ENCODE measurements at places on chromosomes 1 and 21. TPM values are rescaled to one million over a fixed set of nuclear protein-coding genes. Genes with fewer than 3 reads are reported as not detected.

Gene TCP10L
- 0.35 TPM for polyA plus RNA-seq

Gene RSPH1
- polyA plus RNA-seq = not detected

Gene S100A3
- not detected for polyA plus RNA-seq

Gene LCE1C
- polyA plus RNA-seq = not detected

Gene SHISAL2A
- polyA plus RNA-seq = 7.1 TPM

Gene ASCL5
- not detected for polyA plus RNA-seq

Gene PBX1
- polyA plus RNA-seq = not detected

Gene ALX3
- not detected for polyA plus RNA-seq

Gene NUP210L
- polyA plus RNA-seq = 0.06 TPM

Gene SMIM11
- polyA plus RNA-seq = 30.2 TPM

Gene OPN3
- 24.4 TPM for polyA plus RNA-seq

- DNase-seq = peak; percentile 61
Measured at GRCh38 chr1:154784924-154785531, 85.1 kb downstream of the KCNN3 start.

GRCh38 chr1:67052741-67053534, 1.0 kb downstream of the SLC35D1 start:
- peak; percentile 30 for DNase-seq

DNA sequence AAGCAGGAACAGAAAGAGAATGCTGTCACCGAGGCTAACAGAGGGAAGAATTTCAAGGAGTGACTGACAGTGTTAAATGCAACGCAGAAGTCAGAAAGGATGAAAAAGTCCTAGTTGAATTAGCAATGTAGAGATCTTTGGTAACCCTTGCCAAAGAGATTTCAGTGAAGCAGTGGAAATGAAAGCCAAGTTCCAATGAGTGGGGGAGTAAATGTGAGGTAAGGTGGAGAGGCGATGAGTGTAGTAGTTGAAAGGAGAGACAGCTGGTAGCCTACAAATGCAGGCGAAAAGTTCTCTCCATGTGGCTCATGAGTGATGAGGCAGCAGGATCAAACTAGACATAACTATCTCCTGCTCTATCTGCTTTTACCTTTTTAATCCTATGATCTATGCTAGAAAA, 74.6 kb upstream of the IPO9 start:
- DNase-seq = no peak

DNA sequence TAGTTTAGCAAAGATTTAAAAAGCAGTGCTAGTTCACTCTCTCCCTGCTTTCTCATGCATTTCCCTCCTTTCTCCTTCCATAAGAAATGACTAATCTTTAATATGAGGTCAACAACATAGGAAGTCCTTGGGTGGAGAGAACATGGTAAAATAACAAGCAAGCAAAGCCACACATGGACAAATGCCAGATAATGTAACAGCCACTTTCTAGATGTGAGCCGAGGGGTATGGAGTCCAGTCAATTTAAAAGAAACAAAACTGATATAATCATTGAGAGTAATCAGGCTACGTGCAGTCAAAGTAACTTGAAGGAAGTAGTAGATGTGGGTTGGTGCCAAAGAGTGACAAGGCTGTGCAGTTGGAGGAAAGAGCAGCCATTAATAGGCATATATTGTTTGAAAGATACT, 69.6 kb downstream of the DUSP10 start:
- no peak for DNase-seq

DNA sequence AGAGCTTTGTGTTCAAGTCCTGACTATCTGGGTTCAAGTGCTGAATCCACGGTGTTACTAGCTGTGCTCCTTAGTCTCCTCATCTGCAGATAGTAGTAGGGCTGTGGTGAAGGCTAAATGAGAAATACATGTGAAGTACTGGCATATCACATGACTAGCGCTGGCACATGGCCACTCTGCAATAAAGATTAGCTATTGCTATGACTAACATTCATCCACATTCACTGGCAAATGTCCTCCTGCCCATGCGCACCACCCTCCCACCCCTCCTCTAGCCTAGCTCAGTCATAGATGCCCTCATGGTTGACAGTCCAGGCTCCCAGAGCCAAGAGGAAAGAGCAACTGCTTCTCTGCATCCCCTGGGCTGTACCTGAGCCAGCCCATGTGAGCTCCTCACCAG, 8.5 kb upstream of the COL8A2 start:
- DNase-seq = no peak

GRCh38 chr1:15945832-15946448, 30.0 kb downstream of the ZBTB17 start:
- DNase-seq = no peak

GRCh38 chr1:162233066-162233465, 143.6 kb downstream of the SPATA46 start:
- DNase-seq = no peak

- no peak for DNase-seq
Measured at GRCh38 chr21:28712411-28712810, 280.3 kb downstream of the LTN1 start.

DNA sequence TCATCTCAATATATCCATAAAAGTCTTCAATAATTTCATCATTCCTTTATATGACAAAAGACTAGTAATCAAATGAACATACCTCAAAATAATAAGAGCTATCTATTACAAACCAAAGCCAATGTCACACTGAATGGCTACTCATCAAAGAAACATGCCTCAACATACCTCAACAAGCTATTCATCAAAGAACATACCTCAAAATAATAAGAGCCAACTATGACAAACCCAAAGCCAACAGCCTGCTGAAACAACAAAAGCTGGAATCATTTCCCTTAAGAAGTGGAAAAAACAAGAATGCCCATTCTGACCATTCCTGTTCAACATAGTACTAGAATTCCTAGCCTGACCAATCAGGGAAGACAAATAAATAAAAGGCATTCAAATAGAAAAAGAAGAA, 1373.7 kb downstream of the BRINP3 start:
- DNase-seq = no peak

DNA sequence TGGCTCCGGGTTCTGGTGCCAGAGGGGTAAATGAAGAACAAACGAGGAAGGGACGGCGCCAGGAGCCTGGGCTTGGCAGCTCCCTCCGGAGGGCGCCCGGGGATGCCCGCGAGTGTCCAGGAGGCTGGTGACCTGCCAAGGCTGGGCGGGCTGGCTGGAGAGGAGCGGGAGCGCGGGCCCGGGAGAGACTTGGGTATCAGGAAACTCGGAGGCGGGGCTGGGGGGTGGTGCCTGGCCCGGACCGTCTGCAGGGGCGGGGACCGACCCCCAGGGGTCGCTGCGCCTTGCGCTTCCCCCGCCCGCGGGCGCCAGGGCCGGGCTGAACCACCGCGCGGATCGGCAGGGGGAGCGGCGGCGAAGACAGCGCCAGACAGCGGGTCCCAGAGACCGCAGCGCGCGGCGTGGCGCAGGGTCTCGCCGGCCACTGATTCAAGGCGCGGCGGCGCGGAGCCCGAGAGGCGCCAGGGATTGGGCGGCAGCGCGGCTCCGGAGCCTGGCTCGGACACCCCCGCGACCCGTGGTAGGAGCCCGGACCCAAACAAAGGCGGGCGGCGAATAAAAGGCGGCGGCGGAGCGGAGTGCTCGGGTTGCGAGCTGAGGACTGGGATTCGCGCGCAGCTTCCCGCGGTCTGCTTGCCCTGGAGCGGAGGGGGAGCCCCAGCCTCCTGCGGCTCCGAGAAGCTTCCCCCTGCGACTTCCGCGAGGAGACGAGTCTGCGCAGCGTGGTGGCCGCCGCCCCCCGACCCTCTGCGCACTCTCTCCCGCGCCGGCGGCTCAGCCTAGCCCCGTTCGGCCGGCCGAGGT, at the start of gene DISP3:
DISP3 (plus strand) TSS at position 585 of the 804 bp plus-strand sequence. CDS start 21,838 bp downstream, outside the sequence.
- DNase-seq = peak; percentile 69

- DNase-seq = no peak
Measured at GRCh38 chr1:11806307-11806936, 431 bp downstream of the CLCN6 start.

DNA sequence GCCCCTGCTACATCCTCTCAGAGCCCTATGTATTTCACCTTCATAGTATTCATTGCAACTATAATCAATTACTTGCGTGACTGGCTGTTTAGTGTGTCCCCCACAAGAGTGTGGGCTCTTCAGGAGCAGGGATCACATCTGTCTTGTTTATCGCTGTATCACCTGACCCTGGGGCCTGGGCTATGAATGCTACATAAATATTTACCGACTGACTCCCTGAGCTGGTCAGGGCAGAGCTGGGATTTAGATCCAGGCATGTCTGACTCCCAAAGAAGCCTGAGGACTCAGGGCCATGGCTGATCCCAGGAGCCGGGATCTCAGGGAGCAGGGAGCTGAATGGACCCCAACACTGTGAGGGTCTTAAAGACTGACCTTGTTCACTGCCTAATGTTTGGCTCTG, 49.7 kb downstream of the AHDC1 start:
- DNase-seq = no peak

GRCh38 chr1:189313488-189313887, 1164.2 kb downstream of the BRINP3 start:
- no peak for DNase-seq

DNA sequence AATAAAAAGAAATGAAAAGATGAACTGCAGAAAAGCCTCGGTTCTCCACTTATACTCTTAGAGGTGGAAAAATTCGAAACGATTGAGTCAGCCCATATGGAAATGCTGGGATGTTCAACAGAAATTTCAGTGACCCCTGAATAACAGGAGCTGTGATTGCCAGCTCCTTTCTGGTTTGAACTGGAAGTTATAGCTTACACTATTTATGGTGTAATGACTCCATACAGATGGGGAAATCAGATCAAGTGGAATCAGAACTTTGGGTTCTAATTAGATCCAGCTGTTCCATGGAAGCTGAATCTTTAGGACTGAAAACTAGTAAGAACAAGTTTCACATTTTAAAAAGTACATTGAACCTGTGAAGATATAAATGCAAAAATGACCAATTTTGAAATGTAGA, 569.3 kb upstream of the ZRANB2 start:
- no peak for DNase-seq

DNA sequence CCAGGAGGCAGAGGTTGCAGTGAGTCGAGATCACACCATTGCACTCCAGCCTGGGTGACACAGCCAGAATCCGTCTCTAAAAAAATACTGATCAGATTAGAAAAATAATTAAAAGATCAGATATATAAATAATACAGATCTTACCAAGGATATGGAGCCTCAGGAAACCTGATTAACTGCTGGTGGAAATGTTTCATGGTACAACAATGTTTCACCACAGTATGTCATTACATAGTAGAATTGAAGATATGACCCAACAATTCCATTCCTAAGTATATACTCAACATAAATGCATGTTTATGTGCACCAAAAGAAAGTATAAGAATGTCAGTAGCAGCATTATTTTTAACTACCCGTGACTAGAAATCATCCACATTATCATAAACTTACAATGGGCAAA, 41.7 kb downstream of the CD53 start:
- DNase-seq = no peak

GRCh38 chr1:244231193-244231571, 180.1 kb downstream of the ZBTB18 start:
- DNase-seq = no peak

GRCh38 chr1:155968670-155969069, 9.7 kb downstream of the ARHGEF2 start:
- no peak for DNase-seq

- DNase-seq = peak; percentile 62
Measured at GRCh38 chr1:93629101-93630059, 52.3 kb downstream of the BCAR3 start.

DNA sequence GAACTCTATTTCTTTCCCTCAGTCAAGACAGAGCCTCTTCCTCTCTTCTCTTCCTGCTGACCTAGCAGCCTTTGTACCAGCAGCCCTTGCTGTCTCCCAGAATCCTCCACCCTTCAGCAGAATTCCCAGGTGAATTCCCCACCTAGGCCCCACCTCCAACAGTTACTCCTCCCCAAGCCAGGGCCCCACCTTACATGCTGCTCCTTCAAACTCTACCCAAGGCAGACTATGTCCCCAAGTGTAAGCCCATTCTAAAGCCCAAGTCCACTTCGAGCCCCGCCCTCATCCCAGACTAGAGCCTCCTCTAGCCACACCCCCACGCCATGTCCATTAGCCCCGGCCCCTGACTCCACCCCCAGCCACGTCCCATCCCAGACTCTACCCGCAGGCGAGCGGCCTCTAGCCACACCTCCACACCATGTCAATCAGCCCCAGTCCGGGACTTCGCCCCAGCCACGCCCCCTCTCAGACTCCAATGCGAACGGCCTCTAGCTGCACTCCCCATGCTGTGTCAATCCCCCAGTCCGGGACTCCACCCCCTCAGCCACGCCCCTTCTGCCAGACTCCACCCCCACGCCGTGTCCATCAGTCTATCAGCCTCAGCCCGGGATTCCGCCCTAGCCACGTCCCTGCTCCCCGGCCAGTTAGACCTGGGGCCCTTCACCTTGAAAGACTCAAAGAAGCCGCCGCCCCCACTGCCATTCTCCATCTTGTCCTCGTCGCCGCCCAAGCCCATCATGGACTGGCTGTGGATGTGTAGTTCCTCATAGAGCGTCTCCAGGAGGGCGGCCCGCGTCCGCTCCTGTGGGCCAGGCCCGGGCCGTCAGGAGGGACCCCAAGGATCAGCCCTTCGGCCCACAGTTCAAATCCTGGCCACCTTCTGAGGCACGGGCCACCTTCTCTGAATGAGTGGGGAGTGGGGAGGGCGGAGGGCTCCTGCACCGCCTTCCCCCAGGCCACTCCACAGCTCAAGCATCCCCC, 61.3 kb downstream of the RAP1GAP start:
- peak; percentile 24 for DNase-seq

- no peak for DNase-seq
Measured at GRCh38 chr1:202193614-202194327, at the start of gene LGR6. LGR6 (plus strand) TSS chr1:202193799; CDS start chr1:202193990, 191 bp downstream.

- no peak for DNase-seq
Measured at GRCh38 chr1:39214998-39215873, 10.7 kb downstream of the MACF1 start.

Data from naive thymus-derived CD8-positive, alpha-beta T cell (primary cell).